ENCODE measurements at places on chromosomes 7 and 10.

- DNase-seq, result no peak
Observed at GRCh38 chr7:14137676-14138075, 148.2 kb upstream of the ETV1 start.

DNA sequence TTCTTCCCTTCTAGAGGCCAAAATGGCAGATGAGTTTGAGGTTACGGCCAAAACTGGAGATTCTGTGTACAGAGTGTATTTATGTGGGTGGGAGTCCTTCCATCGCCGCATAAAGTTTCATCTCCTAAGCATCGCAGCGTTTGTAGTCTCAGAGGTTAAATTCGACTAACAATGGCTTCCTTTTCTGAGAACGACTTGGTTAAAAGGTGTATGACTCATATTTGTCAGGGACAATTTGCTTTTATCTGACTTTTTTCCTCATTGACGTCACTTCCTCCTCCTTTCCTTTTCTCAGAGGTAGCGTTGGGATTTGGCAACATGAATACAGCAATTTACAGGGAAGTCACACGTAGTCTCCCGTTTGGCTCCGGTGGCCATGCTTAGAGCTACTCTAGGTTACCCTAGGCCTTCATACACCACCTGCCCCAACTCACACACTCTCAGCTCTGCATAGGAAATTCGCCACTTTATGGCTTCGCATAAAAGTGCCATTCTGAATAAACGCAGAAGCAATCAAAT is 37.6 kb upstream of the TCF7L2 start:
- DNase-seq, result no peak

- DNase-seq, result no peak
Observed at GRCh38 chr10:78614744-78615143, 454.0 kb upstream of the ZMIZ1 start.

DNA sequence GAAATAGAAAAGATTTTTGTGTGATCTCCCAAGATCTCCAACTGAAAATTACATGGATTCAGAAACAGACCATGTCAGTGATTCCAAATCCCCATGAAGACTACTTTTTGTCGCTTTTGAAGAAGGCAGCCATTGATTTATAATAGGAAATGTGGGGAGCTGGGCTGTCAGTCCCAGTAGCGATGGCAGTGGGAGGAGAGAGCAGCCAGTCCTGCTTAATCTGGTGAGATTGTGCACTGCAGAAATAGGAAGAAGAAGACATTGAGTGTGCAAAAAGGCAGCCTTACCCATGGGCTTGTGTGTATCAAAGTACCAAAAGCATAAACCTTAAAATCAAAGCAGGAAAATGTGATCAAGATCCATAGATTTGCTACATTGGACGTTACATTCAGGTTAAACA is 4.8 kb downstream of the ADRB1 start:
- DNase-seq, result no peak

DNA sequence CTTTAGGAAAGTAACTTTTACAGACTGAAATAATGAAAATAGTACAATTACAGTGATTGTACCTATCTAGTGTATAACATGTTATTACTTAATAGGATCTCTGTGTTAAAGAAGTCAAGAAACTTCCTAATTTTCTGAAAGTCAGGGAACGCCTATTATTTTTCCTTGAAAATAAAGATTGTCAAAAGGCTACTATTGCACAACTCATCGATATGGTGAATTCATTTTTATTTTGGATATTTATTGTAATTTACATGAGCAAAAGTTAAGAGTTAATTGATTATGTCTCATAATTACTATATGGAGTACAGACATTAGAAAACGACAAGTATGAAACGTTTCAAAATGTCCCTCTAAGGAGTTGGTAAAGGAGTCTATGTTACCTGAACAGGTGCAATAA is 12.8 kb downstream of the MINDY3 start:
- DNase-seq, result no peak

DNA sequence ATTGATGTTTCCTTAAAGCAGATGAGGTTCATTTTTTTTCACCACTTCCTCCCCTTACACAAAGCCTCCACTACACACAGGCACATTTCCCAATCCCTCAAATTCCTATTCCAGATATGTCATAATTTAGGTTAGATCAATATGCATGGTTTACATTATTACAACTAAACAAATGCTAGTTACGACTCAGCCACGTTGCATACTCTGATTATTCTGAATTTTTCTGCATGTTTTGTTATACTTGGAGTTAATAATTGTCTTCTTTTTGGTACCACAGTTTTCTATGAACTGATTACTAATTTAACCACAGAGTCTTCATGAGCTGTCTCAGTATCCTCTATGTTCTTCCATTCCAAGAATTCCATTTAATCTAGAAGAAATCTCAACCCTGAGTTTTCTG is 4.4 kb upstream of the BICC1 start:
- no peak for DNase-seq

GRCh38 chr7:55514546-55515265 is 57.6 kb downstream of the VOPP1 start:
- DNase-seq, result no peak

Data from left cardiac atrium (tissue), 4 donors.